CD4-positive, alpha-beta memory T cell (primary cell): ENCODE measurements at places on chromosomes 7 and 10. TPM values are rescaled to one million over a fixed set of nuclear protein-coding genes. Genes with fewer than 3 reads are reported as not detected.

DNA sequence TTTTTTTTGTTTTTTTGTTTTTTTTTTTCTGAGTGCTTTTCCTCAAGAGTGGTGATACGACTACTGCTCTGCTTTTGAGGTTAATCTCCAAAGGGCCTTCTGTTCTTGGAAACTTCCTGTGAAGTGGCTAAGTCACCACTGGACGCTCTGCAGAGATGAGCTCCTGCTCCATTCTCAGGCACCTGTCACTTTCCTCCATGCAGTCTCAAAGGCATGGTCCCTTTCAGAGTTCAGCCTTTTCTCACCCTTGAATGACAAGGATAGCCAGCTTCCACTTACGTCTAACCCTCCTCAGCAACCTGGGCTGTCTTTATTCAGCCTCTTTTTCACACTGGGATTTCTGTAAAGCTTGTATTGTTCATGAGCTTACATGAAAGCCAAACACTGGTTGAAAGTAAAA lies 65.8 kb downstream of the BMPER start:
- no peak for DNase-seq
- H3K27ac ChIP-seq: no peak overlapping the region
- H3K4me1 ChIP-seq: no peaks in the 10 kb centered on the region
- H3K4me3 ChIP-seq: no peak overlapping the region
- H3K36me3 ChIP-seq: no peaks in the 10 kb centered on the region

The PLXDC2 gene
- 1.2 TPM for total RNA-seq

- no peaks in the 10 kb centered on the region for H3K27me3 ChIP-seq
- no peak for DNase-seq
- no peak overlapping the region for H3K27ac ChIP-seq
- no peak overlapping the region for H3K4me3 ChIP-seq
- H3K36me3 ChIP-seq: no peaks in the 10 kb centered on the region
- H3K4me1 ChIP-seq: peaks cover 29% of the 10 kb centered on the region
These were observed 33.9 kb upstream of the SPOCK2 start for GRCh38 chr10:72122221-72122620.

The THNSL1 gene
- 6.7 TPM for total RNA-seq

- DNase-seq: no peak
- H3K4me3 ChIP-seq: no peak overlapping the region
- no peaks in the 10 kb centered on the region for H3K27me3 ChIP-seq
- H3K27ac ChIP-seq: no peak overlapping the region
- H3K36me3 ChIP-seq: no peaks in the 10 kb centered on the region
These were observed 331.5 kb downstream of the PLXDC2 start for GRCh38 chr10:20147684-20148083.

The KCNMA1 gene
- not detected for total RNA-seq

The CPN1 gene
- not detected for total RNA-seq

DNA sequence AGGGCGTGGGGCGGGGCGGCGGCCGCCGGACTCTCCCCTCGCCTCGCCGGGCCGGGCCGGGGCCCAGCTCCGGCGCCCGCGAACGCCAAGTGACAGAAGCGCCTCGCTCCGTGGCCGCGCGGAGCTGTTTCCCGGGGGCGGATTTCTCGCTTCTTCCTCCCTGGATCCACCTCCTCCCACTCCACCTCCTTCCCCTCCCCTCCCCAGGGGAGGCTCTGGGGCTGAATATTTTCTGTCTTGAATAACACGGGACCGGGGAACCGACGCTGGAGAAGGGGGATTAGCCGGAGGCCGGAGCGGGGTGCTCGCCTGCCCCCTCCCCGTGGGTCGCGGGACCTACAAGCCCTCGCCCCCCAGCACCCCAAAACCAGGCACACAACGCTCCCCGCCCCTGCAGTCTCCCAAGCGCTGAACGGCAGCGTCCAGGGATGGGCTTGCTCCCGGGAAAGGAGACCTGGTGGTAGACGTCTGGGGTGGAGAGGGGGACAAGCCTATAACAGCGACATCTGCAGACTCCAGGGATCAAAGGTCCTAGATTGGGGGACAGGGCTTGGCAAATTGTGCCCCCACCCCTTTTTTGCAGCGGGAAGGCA lies at the start of gene ARHGAP21:
Gene ARHGAP21 (minus strand): TSS at position 100 of the 593 bp plus-strand sequence. CDS start 1,988 bp downstream, outside the sequence.
- no peaks in the 10 kb centered on the region for H3K27me3 ChIP-seq
- peak; percentile 58 for DNase-seq
- H3K27ac ChIP-seq: peak within 1 kb of the TSS; percentile 71
- peaks cover 24% of the 10 kb centered on the region for H3K4me1 ChIP-seq
- peak within 1 kb of the TSS; percentile 90 for H3K4me3 ChIP-seq
- no peaks in the 10 kb centered on the region for H3K36me3 ChIP-seq

- H3K4me3 ChIP-seq: no peak overlapping the region
- no peaks in the 10 kb centered on the region for H3K4me1 ChIP-seq
- no peaks in the 10 kb centered on the region for H3K36me3 ChIP-seq
- no peak for DNase-seq
These were observed 132.8 kb downstream of the DYNC1I1 start for GRCh38 chr7:95905167-95905566.

- H3K4me3 ChIP-seq: no peak overlapping the region
- DNase-seq: no peak
- no peaks in the 10 kb centered on the region for H3K27me3 ChIP-seq
- no peaks in the 10 kb centered on the region for H3K4me1 ChIP-seq
- no peak overlapping the region for H3K27ac ChIP-seq
These were observed 44.5 kb upstream of the LBX1 start for GRCh38 chr10:101273741-101274140.

The NEURL1 gene
- total RNA-seq: 0.83 TPM

The KLF14 gene
- not detected for total RNA-seq

The AASS gene
- total RNA-seq: 2.6 TPM

- no peak overlapping the region for H3K4me3 ChIP-seq
- no peaks in the 10 kb centered on the region for H3K36me3 ChIP-seq
- no peak for DNase-seq
- no peaks in the 10 kb centered on the region for H3K4me1 ChIP-seq
- no peak overlapping the region for H3K27ac ChIP-seq
These were observed 57.3 kb upstream of the MET start for GRCh38 chr7:116614499-116615262.

DNA sequence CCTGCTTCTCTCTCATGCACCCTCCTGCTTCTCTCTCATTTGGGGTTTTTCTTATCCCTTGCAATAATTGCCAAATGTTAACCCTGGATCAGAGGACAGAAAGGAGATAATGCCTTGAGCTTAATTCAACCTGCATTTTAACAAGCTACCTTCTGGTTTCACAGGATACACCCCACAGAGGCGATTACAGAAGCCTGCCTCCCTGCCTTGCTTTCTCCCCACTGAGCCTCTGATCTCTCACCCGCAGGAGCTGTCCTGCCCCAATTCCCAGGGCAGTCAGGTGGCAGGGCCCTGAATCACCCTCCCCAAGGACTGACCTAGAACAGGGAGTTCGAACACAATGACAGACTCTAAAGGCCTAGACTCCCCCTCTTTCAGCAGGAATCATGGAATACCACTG lies 959.5 kb downstream of the GRID1 start:
- no peaks in the 10 kb centered on the region for H3K4me1 ChIP-seq
- H3K4me3 ChIP-seq: no peak overlapping the region
- H3K27me3 ChIP-seq: no peaks in the 10 kb centered on the region
- DNase-seq: no peak
- no peak overlapping the region for H3K27ac ChIP-seq
